B cell (primary cell): ENCODE measurements at places on chromosomes 16 and 17.
A peak's percentile ranks its signal among the peaks of the same experiment; 100 is the strongest.

DNA sequence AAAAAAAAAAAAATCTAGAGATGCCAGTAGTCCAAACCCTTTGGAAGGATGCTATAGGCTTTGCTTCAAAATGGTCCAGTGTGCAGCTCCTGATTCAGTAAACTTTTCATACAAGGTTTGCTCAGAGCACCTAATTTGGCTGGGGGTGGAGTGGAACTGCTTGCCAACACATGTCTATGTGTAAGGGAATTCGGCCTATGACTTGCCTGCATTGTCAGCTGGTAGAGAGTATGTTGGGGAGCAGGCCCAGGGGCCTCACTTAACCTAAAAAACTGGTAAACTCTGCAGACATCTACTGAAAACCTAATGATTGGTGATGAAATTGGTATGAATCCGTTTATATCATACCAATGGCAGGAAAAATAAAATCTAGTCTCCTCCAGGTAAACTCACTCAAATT is 1.5 kb upstream of the MFSD6L start:
- DNase-seq: no peak

GRCh38 chr17:46958041-46958591 is 20.9 kb downstream of the RPRML start:
- no peak for DNase-seq

DNA sequence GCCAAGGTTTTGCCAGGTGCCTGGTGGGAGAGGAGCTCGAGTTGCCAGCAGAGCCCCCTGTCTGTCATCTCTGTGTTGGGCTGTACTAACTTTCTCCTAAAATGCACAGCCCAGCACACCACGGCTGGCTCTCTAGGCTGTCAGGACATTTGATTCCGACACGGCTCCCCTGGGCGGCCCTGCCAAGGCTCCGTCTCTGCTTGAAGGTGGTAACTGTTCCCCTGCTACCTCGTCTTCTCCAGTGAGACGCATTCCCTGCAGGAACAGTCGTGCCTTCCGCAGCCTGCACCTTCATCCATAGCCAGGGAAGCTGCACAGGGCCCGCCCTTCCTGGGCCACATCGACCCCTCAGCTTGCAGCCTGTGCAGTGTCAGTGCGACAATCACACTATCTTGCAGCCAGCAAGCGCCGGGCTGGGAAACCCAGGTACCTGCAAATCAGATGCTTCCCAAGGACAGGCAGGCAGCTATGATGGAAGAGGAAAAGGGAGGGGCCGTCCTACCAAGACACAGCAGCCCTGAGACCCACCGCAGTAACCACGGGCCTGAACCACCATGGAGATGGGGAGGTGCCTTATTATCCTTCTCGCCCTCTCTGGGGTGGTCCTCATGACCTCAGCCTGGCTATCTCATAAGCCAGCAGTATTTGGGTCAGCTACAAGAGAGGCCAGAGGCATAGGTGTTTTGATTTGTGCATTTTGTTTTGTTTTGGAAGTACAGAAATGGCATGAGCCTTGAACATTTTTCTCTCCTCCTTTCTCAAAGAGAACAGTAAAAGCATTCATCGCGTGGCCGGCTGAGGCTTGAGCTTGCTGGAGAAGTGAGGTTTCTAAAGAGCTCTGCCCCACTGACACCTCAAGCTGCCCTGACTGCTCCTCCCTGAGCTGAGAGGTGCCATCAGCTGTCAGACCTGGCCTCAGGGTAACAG is 361.7 kb upstream of the TNRC6C start:
- no peak for DNase-seq

DNA sequence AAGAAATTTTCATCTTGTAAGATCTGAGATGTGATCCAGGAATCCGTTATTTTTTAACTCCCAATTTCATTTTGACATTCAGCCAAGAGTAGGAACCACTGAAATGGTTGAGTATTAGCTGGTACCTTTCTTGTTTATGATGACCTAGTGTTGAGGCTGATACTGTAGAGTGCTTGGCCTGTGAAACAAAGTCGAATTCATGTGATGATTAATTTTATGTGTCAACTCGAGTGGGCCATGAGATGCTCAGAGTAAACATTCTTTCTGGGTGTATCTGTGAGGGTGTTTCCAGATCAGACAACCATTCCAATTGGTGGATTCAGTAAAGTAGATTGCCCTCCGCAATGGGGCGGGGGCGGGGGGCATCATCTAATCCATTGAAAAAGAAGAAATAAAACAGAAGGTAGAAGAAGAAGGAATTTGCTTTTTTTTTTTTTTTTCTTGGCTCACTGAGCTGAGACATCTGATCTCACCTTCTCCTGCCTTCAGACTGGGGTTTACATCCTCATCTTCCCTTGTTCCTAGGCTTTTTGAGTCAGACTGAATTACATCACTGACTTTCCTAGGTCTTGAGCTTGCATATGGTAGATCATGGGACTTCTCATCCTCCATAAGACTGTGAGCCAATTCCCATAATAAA is 264.6 kb upstream of the KCNJ16 start:
- DNase-seq: no peak

DNA sequence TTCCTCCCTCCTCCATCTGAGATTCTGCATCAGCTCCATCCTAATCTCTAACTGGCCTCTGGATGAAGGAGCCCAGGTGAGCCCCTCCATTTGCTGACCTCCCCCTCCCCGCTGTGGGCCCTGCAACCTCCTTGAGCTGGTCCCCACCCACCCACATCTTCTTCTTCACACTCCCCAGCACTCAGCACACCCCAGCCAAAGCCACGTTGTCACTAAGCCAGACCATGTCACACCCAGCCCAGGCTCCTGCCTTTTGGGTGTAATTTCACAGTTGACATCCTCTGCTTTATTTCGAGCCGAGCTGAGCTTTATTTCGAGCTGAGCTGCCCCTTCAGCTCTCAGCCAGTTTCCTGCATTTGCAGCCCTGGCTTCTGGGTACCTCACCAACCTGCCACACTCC is 282.7 kb upstream of the TNRC6C start:
- DNase-seq: no peak

DNA sequence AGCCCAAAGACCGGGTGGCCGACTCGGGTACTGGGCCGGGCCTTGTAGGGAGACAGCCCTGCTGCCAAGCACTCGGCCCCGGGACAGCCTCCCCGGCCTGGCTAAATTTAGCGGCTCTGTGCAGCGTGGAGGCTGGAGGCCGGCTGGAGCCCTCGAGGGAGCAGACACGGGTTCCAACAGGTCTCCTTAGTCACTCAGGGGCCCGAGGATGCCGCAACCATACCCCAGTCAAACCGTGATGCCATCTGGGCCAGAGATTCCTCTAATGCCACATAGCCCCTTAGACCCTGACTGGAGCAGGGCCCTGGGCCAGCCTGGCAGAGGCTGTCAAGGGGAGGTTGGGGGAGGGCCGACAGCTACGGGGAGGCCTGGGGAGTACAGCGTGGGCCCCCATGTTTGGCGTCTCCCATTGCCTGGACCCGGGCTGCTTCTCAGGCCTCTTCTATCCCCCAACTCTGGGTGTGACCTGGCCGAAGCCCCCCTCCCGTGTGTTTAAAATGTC is 2.9 kb upstream of the P2RX1 start:
- DNase-seq: no peak

GRCh38 chr17:79046916-79047280 is 22.9 kb downstream of the C1QTNF1 start:
- DNase-seq: no peak

- no peak for DNase-seq
Observed at GRCh38 chr17:61970030-61970429, 42.2 kb upstream of the INTS2 start.

DNA sequence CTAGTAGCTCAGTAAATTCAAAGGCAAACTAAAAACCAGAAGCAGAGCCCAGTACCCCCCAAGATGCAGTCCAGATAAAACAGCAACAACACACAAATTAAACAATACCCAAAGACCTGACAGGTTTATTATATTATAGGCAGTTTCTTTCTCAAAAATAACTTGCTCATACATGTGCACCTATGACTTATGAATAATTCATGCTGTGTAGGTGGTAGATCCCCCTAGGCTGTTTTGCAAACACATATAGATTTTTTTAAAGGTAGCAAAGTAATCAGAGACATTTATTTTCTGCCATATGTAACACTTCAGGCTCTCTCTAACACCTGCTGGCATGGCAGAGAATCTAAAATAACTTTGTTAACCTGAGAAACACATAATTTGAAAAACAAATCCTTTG is 27.2 kb downstream of the CACNG1 start:
- DNase-seq: no peak

DNA sequence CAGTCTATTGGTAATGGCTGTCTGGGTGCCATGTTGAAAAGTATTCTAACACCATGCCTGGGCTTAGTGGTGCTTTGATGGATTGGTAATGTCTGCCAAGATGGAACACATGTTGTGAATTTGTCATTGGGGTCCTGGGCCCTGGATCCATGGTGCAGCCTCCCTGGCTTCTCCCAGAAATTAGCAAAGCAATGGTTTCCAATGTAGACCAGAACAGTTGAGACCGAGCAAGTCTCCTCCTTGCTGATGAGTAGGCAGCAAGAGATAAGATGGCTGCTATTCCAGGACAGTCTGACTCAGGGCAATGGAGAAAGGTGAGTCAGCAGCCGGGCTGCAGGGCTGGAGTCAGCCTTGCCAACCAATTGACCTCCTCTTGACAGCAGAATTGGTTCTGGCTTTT is 30.8 kb downstream of the GPR139 start:
- DNase-seq: no peak

DNA sequence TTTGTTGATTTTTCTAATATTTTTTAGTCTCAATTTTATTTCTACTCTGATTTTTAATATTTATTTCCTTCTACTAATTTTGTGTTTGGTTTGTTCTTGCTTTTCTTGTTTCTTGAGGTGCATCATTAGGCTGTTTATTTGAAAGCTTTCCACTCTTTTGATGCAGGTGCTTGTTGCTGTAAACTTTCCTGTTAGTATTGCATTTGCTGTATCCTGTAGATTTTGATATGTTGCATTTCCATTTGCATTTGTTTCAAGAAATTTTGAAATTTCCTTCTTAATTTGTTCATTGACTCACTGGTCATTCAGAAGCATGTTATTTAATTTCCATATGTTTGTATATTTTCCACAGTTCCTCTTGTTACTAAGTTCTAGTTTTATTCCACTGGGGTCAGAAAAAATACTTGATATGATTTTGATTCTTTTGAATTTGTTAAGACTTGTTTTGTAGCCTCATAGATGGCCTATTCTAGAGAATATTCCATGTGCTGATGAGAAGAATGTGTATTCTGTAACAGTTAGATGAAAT is 43.1 kb upstream of the NACA2 start:
- no peak for DNase-seq

GRCh38 chr16:29820271-29820701 is at the start of gene MVP:
Gene MVP (plus strand): TSS chr16:29820462. CDS start chr16:29830550, 10,088 bp downstream.
- peak; percentile 68 for DNase-seq

- DNase-seq: peak; percentile 69
Observed at GRCh38 chr17:78131172-78132083, 857 bp downstream of the TMC8 start.

GRCh38 chr17:78624324-78625151 is 47.3 kb upstream of the DNAH17 start:
- DNase-seq: no peak

- no peak for DNase-seq
Observed at GRCh38 chr16:75861311-75862097, 135.2 kb upstream of the CPHXL start.

DNA sequence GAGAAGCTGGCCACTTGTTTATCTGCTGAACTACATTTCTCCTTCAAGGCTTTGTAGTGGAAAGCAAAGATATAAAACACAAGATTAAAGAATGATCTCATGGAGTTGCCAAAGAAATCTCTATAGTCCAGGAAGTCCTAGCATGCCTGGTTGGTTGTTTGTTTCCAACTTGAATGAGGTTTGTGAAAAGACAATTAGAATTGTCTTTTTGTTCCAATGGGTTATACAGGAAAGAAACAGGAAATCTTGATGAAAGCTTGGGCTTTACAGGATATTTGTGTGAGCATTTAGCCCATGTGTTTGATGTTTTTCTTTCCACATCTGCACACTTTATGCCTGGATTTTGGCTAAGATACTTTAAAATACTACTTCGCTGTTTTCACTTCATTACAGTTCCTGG is 273.4 kb downstream of the CEP112 start:
- no peak for DNase-seq

GRCh38 chr17:69898601-69899000 is 176.4 kb upstream of the KCNJ16 start:
- no peak for DNase-seq

DNA sequence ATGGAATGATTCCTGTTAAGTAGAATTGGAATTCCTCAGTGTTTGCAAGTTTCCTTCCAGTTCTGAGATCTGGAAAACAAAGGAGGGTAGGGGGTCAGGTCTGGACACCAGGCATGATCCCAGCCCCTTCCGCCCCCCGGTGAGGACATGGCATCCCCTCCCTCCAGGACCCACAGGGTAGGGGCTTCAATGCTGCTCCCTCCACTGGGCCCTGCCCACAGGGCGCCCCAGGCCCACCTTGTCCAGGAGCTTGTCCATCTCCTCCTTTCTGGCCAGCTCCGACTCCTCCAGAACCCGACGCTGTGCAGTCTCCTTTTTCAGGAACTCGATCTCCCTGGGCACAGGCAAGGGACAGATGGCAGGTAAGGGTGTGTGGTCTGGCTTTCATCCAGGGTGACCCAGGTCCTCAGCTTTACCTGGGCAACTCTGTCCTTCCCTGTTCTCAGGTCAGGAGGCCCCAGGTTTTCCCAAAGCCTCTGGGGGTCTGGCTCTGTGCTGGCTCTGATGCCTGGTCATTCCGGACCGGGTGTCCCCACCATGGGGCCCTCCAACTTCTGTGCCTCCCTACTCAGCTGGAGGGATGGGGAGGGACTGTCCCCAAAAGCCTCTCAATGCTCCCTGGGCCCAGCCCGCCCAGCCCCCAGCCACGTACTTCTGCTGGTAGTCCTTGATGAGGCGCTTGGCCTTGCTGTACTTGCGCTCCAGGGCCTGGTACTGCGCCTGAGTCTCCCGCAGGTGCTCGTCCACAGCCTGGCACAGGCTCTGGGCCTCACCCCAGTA is 5.5 kb upstream of the SAMD14 start:
- DNase-seq: no peak

DNA sequence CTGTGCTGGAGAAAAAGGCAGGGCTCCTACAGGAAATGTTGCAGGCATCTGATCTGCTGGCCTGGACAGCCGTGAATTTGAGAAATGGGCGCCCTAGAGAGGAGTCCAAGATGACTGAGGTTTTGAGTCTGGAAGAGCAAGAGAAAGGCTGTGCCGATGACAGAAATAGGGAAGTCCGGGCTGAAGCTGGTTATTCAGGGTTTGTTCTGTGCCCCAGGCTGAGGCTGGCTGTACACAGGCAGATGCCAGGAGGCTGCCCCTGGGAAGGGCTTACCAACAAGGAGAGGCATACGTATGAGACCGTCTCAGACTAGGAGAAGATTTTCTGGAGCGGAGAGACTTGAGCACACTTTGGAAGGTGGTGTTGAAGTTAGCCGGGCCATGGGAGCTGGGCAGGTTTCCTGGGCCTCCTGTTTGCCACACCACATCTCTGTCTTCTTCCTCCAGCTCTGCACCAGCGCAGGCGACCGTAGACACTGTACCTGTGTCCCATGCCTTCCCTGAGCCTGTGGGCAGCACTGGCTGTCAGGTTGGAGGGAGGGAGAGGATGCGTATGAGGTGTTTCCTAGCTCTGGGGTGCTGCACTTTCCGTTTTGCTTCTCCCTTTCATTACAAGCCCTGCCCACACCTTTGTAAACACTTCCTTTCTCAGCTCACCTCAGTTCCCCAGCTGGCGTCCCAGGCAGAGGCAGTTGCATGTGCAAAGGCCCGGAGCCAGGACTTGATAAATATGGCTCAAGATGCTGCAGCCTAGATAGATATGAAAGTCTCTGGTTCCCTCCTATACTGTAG is 80.8 kb downstream of the SPECC1 start:
- no peak for DNase-seq
